ENCODE measurements at places on chromosomes 5 and 9.

- DNase-seq = no peak
Measured at GRCh38 chr9:99385814-99386279, 163.8 kb downstream of the SEC61B start.

DNA sequence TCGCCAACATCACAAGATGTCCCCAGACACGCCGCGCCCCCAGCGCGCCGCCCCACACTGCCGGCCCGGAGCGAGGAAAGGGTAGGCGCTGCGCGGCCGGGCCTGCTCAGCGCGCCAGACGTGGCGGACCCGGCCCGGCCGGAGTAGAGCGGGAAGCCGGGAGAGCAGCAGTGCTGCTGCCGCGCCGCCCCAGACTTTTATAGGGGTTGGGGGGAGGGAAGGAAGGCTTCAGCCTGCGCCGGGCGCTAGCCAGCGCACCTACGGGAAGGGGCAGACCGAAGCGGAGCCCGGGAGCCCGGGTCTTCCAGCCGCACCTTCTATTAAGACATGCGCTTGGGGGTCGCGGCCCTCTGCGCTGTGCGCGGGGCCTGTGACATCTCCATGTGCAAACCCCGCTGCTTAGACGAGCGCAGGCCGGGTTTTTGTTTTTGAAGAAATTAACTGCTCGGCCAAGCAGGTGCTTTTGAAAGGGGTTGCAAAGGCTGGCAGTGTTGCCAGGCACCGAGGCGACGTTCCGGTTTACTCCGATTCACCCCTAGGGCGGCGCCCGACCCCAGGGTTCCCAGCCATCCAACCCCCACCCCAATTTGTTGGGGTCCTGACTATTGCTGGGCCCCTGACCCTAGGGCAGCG is 353 bp upstream of the PAX5 start:
- DNase-seq = peak; percentile 85

GRCh38 chr9:132299221-132299620 is 55.6 kb downstream of the SETX start:
- no peak for DNase-seq

DNA sequence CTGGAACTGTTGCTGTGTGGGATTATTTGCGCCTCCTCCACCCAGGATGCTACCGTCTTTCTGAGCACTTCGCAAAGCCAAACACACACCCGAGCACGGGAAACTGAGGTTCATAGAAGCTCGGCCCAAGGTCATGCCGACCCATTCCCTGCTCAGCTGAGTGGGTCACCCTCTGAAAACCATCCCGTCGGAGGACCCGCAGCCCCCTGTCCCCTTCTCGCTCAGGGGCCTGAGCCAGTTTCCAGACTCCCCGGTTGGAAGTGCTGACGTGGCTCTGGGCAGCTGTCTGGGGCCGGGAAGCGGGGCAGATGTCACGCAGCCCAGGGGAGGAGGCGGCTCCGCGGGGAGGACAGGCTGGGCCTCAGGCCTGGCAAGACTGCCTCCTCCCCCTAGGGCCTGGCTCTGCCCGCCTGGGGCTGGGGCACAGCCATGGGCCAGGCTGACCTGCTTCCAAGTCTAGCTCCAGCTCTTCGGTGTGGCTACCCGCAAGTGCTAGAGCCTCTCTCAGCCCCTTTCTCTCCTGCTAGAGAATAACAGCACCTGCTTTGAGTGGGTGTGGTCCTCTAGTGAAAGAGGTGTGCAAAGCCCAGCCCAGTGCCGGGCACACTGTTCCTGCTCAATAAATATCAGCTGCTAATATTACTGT is 9.9 kb upstream of the CXXC5 start:
- peak; percentile 58 for DNase-seq

GRCh38 chr5:177333420-177334154 is 17.9 kb downstream of the LMAN2 start:
- no peak for DNase-seq

DNA sequence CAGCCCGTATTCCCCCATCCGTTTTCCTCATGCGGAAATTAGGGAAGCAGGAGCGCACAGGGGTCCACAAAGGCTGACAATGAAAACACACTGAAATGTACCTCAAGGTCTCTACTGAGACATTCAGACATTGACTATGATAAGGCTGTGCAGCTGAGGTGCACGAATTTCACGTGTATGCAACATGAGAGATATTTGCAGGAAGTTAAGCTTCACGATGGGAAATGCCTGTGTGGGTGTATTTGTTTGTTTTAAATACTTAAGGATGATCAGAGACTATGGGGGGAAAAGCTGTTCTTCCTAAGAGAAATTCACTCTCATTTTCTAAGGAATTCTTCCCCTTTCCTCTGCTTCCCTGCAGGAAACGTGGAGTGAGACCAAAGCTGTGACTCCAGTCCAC is 2.6 kb upstream of the SPATA31E1 start:
- DNase-seq = no peak

- DNase-seq = no peak
Measured at GRCh38 chr5:65969539-65970393, 43.4 kb downstream of the ERBIN start.

- no peak for DNase-seq
Measured at GRCh38 chr5:1338506-1339070, 6.3 kb downstream of the CLPTM1L start.

DNA sequence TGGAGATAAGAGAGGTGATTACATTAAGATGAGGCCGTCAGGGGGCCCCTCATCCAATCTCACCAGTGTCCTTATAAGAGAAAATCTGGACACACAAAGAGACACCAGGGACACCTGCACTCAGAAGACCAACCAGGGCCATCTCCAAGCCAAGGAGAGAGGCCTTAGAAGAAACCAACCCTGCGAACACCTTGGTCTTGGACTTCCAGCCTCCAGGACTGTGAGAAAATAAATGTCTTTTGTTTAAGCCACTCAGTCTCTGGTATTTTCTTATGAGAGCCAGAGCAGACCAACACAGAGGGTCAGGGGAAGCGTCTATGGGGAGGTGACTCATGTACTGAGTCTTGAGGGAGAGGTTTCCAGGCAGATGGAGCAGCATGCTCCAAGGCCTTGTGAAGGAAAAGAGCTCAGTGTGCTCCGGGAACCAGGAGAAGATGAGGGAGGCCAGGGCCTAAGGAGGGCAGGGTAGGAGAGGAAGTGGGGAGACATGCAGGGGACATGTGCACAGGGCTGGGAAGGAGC is 5.4 kb downstream of the PHYKPL start:
- DNase-seq = no peak

GRCh38 chr5:153489611-153490010 is 859 bp upstream of the GRIA1 start:
- DNase-seq = no peak

DNA sequence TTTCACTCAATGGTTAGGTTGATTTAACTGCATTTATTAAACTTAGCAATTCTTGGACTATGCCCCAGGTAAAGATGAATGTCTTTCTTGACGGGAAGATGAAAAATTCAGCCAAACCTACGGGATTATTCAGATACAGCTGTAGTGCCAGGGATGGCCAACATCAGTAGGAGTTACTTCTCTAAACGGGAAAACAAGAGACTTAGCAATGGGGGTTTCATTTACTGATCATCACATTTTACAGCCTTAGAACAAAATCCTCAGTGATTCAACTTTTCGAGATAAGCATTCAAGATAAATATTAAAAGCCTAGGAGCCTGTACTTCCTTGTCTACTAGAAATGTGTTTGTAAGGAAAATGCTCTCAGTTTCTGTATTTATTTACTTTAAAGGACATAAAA is 46.1 kb downstream of the S1PR3 start:
- DNase-seq = no peak

DNA sequence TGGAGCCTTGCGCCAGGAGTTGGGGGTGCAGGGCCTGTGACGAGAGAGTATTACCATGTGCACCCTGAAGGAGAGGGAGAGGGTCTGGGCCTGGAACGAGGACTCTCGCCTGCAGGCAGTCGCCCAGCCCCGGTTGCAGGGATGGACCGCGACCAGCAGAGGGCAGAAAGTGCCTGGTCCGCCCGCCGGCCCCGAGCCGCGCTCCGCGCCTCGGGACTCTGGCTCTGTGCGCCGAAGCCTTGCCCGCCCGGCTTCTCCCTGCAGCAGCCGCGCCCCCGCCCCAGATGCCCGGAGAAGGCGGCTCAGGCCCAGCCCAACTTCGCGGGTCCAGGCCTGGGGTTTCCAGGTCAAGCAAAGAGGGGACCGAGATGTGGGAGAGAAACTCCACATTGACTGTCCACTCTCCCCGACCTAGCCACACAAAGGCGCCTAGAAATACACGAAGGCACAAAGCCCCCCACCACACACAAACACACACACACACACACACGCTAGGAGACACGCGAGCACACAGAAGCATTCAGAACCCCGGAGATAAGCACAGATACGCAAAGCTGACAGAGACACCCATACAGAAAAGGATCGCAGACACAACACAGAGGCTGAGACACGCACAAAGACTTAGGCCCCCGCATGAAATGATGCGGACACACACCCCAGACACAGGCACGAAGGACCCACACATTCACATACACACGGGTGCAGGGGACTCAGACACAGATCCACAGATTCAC is 2.0 kb upstream of the LMX1B start:
- peak; percentile 72 for DNase-seq

DNA sequence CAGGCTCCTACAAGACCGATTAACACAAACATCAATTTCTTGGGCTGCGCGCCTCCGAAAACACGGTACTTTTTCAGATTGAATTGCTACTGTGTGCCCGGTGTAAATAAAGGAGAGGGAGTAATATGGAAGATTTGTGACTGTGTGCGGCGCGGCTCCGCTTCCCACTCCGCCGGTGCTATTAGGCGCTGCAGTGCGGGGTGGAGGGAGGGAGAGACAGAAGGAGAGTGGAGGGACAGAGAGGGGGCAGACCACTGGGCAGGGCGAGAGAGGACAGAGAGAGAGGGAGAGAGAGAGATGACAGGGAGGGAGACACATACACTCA is 24.7 kb upstream of the RNU6ATAC start:
- DNase-seq = no peak

GRCh38 chr9:21803649-21804048 is 1.2 kb downstream of the MTAP start:
- no peak for DNase-seq

DNA sequence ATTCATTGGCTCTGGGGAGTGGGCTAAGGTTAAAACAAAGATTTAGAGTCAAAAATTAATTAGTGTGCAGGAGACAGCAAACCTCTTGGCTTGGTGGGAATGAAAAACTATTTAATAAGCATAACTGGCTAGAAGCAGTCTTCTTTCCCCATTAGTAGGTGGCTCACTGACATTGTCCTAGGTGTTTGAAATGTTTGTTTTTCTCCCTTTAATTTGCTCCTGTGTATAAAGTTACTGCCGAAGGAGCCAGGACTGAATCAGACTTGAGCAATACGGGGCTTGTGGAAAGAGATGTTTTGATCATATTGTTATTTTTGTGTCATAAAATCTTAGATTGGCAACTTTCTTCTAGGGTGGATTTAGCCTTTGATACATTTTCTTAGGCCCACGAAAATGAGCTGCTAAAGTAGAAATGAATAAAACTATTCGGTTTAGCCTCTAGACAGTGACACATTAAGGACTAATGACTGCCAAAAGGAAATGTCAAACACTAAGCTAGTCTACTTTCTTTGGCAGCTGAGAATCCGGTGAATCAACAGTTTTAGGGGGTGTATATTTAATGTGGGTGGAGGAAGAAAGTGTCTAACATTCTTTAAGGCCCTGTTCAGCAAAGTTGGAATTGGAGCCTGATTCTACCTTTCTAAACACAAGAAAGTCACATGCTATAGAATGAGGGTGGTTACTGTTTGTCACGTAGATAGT is 30.2 kb downstream of the LRRTM2 start:
- DNase-seq = no peak

Measured in KBM-7 (cell line).